Activated CD8-positive, alpha-beta memory T cell treated with anti-CD3 and anti-CD28 coated beads for 24 hours (primary cell): ENCODE measurements at places on chromosomes 11 and 22.

DNA sequence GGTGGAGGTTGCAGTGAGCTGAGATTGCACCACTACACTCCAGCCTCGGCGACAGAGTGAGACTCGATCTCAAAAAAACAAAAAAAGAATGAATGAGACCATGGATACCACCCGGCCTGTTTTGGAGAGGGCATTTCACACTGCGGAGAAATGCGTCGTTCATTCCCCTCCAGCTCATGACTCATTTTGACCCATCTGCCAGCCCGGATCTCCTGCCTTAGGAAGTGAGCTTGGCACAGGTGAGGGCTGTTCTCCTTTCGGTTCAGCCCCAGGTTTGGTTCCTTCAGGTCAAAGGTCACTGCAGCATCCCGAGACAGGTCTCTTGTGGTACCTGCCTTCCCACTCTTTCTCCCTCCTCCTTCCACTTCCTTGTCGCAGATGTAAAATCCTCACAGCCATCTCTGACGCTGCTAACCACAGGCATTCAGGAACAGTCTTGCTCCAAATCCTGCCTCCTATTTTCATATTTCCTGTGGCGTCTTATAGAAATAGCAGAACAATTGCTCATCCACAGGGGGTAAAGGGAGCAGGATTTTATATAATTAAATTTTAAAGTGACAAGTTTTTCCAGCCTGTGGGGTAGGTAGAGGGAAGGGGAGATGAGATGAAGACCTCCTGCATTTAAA, 517.9 kb downstream of the NTM start:
- no peak for DNase-seq

DNA sequence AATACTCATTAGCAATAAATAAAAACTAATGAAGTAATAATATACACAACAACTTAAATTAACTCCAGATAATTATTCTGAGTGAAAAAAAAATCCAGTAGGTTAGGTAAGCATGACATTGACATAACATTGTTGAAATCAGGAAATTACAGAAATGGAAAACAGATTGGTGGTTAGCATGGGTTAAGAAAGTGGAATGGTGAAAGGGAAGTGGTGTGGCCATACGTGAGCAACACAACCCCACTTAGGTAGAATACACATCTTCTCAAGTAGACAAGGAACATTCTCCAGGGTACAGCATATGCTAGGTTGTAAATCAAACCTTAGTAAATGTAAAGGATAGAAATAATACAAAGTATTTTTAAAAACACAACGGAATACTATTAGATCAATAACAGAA, 30.2 kb upstream of the CLTCL1 start:
- no peak for DNase-seq

- no peak for DNase-seq
Observed at GRCh38 chr11:115505175-115505574, 960 bp upstream of the CADM1 start.

DNA sequence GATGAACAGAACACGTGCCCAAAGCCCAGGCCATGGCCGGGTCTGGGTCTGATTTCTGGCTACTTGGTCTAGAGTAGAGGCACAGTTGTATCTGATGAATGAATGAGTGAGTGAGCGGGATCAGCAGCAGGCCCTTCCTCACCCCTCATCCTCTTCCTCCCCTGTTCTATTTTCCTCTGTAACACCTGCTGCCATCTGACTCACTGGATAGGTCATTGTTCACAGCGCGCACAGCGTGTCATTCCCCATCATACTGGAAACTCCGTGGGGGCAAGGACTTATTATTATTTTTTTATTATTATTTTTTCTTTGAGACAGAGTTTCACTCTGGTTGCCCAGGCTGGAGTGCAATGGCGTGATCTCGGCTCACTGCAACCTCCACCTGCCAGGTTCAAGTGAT, 13.9 kb downstream of the NCF4 start:
- no peak for DNase-seq

DNA sequence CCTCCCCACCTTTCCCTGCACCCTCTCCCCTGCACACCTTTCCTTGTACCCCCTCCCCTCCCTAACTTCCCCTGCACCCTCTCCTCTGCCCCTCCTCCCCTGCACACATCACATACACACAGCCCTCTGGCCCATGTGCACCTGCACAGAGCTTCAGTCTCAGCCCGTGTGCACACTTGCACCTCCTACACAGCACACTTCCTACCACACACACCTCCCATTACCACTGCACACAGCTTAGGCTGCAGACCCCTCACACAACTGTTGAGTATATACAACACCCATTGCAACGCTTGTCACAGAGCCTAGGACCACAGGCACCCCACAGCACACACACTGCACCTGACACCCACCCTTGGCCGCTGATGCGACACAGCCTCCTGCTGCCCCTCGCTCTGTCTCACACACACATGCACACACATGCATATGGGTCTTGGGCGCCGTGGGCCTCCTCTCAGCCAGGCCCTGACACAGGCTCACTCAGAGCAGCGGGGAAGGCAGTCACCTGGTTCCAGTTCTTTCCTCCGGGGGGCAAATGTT, 411 bp downstream of the SIGIRR start:
- DNase-seq = no peak

GRCh38 chr11:130817330-130817944, 98.8 kb downstream of the SNX19 start:
- no peak for DNase-seq

DNA sequence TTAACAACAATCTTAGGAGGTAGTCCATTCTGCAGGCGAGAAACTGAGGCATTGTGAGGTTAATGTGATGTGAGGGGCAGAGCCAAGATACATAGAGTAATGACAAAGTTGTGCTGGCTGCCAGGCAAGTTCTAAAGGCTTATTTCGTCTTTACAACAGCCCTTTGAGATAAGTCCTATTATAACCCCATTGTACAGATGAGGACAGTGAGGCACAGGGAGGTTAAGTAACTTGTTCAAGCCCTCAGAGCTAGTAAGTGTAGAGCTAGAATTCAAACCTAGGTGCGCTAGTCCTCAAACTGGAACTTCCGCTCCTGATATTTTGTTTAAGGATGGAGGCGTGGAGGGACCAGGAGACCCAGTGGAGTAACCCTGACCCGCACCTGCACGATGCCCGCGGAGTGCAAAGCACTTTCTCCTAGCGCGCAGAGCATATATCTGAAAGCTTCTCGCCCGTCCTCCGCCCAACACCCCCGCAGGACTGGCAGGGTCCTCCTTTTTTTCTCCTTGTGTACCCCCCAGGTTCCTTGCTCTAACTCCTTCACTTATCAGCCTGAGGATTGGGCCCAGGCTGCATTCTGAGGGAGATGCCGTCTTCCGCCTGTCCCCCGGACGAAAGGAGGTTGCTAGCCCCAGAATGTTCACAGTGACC, 4.9 kb upstream of the FLI1 start:
- DNase-seq = no peak

- no peak for DNase-seq
Observed at GRCh38 chr11:69504576-69505335, 23.3 kb downstream of the LINC01488 start.

- DNase-seq = no peak
Observed at GRCh38 chr11:63680834-63681320, 423 bp upstream of the RTN3 start.

- no peak for DNase-seq
Observed at GRCh38 chr22:21077884-21078508, 32.2 kb downstream of the LRRC74B start.

DNA sequence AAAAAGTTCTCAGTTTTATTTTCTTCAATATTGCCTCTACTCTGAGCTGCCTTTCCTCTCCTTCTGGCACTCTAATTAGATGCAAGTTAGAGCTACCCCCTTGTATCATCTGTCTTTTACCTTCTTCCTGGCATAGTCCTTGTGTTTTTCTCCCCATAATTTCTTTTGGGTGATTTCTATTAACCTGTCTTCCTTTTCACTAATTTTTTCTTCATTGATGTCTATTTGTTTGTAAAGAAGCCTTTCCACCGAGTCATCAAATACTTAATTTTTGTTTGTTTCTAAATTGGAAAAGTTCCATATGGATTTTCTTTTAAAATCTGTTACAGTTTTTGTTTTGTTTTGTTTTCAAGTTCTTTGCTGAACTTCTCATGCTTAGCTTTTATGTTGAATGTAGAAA, 558.1 kb downstream of the TBC1D22A start:
- no peak for DNase-seq

GRCh38 chr22:49632199-49633009, 195.3 kb downstream of the BRD1 start:
- DNase-seq = no peak

DNA sequence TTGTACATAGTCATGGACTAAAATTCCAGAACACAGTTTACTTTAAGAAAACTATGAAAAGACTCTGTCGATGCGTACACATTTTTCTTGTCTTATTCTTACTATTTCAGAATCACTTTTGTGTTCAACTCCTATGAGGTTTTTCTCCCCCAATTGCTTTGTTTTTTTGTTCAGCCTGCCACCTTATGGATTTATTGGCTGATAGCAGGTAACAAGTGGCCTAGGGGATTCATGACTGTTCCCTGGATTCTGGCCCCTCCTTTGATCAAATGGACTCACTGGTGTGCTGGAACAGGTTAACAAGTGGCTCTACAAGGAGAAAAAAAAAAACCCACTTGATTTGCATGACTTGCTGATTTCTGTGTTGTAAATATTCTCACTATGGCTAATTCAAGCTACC, 10.6 kb downstream of the MMP20 start:
- no peak for DNase-seq

- peak; percentile 83 for DNase-seq
Observed at GRCh38 chr11:96155627-96156378, 187.2 kb downstream of the MAML2 start.

DNA sequence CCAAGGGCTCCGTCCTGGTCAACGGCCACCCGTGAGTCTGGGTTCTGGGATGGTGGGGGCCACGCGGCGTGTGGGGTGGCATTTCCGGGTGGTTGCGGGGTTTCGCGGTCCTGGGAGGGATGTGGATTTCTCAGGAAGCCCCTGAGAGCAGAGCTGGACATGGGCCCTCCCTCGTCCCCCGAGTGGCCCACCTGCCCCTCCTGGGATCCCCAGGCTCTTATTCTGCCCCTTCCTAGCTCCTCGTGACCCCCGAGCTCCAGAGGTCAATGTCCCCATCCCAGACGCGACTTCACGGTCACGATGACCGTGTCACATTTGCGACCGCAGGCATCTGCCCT, 4.4 kb downstream of the MUC5AC start:
- no peak for DNase-seq

- no peak for DNase-seq
Observed at GRCh38 chr11:121961321-121961801, 154.7 kb downstream of the BLID start.

- DNase-seq = no peak
Observed at GRCh38 chr11:44427432-44427831, 117.5 kb upstream of the ALX4 start.

DNA sequence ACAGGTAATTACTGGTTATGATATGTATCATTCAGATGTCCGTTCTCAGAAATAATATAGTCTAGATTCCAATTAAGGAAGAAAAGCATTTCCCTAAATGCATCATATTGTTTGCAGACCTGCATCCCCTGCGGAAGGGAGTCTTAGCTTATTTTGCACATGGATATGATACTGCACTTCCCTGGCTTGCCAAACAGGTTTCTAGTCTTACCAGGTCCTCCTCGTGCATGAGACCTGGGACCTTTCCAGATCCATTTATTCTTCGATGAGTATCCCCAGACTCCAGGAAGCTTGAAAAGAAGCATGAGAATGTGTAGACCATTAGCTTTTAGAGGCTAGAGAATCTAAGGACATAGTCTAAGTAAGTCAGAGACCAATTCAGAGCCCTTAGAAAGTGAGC, 30.6 kb downstream of the CYB5R2 start:
- DNase-seq = no peak

GRCh38 chr11:64084146-64084950, 48.6 kb downstream of the FLRT1 start:
- DNase-seq = no peak

DNA sequence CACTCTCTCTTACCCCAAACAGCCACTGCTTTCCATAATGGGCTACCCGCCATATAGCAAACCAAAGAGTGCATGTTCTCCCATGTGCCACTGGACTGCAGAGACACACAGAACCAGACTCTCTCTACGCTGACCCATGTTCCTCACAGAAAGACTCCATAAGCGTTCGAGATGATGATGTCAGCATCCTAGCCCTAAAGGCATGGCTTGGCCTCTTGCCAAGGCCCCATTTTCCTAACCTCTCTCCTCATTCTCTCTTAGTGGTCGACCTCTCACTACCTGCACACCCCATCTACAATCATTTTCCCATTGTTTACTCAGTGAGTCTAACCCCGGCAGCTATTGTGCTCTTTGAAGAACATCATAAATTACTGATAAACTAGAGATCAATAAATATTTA, 4.9 kb downstream of the NDUFC2 start:
- no peak for DNase-seq

DNA sequence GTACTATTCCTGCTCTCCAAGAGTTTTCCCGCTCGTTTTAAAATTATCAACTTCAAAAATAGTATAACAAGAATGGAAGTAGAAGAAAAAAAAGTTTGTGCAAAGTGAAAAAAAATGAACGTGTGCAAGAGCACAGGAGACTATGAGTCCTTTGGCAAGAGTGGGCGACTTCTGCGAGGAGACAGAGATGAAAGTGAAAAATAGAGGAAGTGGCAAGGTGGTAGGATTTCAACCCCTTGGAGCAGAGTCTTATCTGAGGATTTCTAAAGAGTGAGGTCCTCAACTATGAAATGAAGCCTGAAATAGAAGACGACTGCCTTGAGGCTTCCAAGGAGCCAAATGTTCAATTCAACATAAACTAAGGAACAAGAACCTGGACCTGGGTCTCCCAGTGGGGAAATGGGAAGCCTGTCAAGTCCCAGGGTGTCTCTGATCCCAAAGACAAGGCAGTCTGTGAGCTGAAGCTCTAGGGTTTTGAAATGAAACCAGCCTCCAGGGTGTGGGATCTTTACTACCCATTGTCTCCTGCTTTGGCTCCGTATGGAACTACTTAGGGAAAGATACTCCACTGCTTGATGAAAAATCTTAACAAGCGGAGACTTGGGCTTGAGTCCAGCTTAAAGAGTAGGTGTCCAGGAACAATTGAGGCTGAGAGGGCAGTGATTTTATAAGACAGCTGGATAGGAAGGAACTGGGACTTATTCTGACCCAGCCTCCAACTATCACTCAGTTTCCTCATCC, 4.8 kb downstream of the P4HA3 start:
- no peak for DNase-seq

GRCh38 chr22:49972163-49973017, 11.8 kb downstream of the PIM3 start:
- peak; percentile 69 for DNase-seq

DNA sequence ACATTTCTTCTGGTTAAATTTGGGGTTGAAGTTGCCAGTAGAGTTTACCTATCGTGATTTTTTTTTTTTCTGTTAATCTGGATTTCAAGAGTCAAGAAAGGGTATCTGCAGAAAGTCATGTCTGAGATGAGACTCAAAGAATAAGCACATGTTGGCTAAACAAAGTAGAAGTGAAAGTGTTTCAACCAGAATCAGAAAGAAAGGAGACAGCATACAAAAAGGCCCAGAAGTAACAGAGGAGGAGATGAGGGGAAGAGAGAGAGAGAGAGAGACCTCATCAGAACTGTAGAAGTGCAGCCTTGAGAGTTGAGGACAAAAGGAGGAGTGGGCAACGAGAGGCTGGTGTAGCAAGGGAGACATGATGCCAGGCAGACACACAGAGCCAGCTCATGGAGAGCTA, 54.9 kb downstream of the SVIP start:
- DNase-seq = no peak
